ENCODE measurements at places on chromosomes 5 and 9.

DNA sequence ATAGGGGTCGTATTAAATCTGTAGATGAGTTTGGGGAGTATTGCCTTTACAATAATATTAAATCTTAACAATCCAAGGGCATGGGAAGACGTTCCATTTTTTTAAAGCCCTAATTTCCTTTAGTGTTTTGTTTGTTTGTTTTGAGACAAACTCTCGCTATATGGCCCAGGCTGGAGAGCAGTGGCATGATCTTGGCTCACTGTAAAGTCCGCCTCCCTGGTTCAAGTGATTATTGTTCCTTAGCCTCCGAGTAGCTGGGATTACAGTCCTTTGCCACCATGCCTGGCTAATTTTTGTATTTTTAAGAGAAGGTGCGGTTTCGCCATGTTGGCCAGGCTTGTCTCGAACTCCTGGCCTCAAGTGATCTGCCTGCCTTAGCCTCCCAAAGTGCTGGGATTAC lies 19.9 kb downstream of the NIPBL start:
- DNase-seq = no peak

- no peak for DNase-seq
Measured at GRCh38 chr5:18102733-18103132, 468.5 kb downstream of the TAF11L14 start.

DNA sequence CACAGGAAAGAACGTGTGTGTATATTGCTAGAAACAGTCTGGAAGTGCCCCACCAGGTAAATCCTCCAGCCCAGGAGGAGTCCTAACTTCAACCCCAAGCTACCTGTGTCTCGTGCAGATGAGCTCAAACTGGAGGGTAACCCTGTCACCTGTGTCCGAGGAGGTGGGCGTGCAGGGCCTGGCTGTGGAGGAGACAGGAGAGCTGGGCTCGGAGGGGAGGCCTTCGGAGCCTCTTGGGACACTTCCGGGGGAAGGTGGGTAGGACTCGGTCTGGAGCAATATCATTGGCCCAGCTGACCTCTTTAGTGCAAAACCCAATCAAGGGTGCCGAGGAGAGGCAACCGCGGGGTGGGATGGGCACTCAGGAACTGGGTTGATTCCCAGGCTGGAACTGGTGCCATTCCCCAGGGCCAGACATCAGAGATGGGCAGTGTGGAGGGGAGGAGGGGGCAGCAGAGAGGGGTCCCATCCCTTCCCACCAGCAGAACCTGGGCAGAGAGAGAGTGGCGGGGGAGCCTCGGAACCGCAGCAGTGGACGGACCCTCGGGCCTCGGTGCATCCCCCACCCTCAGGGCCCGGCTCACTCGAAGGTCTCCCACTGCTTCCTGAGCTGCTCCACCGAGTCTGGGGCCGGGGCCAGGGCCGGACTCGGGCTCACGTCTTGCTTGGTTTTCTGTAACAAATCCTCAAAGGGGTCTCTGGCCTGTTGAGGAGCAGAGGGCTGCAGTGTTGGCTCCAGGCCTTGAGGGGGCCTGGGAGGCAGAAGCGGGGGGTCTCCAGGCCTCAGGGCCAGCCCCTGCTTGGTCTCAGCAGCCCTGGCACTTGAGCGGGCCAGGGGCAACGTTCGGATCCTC lies 25.1 kb downstream of the CRB2 start:
- no peak for DNase-seq

DNA sequence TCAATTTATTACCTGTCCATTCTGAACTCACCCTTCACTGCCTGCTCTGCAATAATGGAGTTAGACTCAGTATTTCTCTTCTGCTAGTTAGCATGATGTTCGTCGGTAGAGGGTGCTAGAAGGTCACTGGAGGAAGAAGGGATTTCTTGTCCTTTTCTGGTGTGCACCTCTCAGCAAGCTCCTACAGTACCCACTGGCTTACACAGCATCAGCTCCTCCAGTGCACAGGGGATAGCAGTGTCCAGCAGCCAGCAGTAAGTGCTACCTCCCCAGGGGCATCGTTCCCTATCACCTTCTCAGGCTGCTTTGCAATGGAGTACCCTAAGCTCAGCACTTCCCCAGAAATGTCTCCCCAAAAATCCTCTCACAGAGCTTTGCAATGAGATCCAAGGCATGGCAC lies 45.9 kb upstream of the APC start:
- no peak for DNase-seq

GRCh38 chr9:69877852-69878514 lies 57.4 kb downstream of the CFAP95 start:
- no peak for DNase-seq

DNA sequence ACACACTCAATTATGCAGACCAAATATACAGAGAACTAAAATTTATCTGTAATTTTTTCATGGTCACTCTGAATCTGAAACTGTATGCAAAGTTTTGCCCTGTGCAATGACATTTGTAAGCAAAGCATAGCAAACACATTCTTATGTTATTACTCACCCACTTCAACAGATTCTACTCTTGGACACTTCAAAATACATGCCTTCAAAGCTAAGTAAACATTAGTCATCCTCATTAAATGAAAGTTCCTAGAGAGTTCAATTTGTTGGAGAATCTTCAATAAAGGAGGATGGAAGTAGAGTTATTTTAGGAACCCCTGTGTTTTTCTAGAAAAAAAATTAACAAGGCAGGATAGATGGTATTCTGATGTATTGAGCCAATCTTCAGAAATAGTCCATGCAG lies 639.7 kb upstream of the C9orf72 start:
- peak; percentile 3 for DNase-seq

- DNase-seq = no peak
Measured at GRCh38 chr5:128844354-128844923, 120.8 kb upstream of the SLC27A6 start.

DNA sequence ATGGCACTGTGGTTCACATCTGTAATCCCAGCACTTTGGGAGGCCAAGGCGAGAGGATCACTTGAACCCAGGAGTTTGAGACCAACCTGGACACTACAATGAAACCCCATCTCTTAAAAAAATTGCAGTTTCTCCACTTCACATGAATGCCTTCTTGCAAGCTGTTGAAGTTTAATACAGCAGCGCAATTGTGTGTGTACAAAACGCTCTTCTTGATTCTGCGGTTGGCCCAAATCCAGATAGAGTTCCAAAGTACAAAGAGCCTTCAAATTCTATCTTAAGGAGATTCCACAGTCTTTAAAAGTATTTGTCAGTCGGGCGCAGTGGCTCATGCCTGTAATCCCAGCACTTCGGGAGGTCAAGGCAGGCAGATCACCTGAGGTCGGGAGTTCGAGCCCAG lies 9.3 kb upstream of the SETX start:
- no peak for DNase-seq

GRCh38 chr5:67799732-67800234 lies 415.8 kb upstream of the PIK3R1 start:
- DNase-seq = no peak

- DNase-seq = no peak
Measured at GRCh38 chr9:136645903-136646754, 16.6 kb upstream of the EGFL7 start.

GRCh38 chr9:137916540-137916939 lies 39.0 kb downstream of the CACNA1B start:
- no peak for DNase-seq

- no peak for DNase-seq
Measured at GRCh38 chr5:122517091-122517490, 205.1 kb downstream of the SNCAIP start.

All from NCI-H510A (cell line).